ENCODE measurements at places on chromosomes 1 and 21.

- DNase-seq: no peak
Observed at GRCh38 chr1:159652506-159652905, 61.9 kb downstream of the CRP start.

DNA sequence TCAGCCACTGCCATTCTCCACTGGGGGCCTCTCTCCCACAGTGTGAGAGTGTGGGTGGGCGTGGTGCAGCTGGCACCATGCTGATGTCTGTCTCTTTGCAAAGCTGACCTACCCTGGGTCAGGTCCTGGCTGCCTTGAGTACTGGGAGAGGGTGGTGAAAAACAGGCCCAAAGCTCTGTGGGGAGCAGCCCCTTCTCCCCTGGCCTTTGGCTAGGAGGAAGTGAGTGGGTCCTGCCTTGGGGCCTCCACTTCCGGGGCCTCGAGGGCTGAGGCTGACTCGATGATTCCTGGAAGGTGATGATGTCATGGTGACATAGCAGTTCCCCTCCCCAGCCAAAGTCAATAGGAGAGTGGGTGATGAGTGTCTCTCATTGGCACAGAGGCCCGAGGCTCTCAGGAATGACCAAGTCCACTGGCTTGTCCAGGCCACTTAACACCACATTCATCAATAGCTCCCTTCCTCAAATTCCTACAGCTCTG is 53.0 kb downstream of the IER5 start:
- DNase-seq: no peak

GRCh38 chr1:168617974-168618750 is 41.8 kb downstream of the XCL1 start:
- DNase-seq: no peak

DNA sequence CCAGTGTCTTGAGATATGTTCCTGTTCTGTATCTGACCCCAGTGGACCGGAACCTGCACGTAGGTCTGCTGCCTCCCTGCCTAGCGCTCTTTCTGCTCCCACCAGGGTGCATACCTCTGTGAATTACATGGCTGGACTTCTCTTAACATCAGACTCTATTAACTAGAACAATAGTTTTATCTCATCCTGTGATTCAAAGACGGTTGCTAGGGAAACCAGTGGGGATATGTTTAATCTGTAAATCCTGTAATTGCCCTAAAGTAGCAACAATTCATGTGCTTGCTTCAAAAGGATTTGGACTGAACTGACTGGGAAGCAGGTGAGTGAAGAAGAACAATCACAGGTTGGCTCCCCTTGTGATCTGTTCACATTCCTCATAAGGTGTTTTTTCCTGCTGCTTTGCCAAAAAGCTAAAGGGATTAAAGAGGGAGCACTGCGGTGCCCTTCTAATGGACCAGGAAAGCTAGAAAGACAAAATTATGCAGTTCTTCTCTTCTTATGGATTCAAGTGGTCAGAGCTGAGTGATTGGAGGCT is 52.7 kb upstream of the DIRAS3 start:
- no peak for DNase-seq

- DNase-seq: peak; percentile 98
Observed at GRCh38 chr1:65820983-65821382, 28.3 kb downstream of the PDE4B start.

DNA sequence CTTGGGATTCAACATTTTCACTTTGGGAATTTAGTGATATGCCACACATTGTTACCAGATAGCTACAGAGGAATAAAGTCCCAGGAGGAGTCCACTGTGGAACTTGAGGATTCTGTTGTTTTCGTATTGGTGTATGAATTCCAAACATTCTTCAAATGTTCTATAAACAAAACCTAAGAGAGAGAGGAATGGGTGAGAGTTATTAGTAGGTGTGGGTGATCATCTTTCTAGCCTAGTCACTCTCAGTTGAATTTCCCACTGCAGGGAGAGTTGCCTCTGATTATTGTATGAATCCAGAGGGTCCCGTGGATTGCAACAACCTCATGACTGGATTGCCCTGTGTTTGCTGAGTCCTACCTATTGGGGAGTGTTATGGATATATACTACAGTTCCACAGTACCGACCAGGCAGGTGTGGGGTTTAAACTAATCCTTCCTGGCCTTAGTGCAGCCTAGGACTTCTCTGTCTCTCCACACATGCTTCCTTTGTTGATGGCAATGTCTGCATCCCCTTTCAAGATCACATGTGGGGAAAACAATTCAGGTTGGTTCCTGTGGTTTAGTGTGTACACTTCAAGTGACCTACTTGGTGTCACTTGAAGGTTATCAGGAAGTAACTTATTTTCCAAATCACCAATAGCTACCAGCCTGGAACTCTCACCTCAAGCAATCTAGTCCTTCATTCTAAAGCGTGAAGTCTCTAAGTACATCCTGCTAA is 91.8 kb downstream of the ADCY10 start:
- DNase-seq: no peak

- no peak for DNase-seq
Observed at GRCh38 chr1:162680419-162681121, 48.3 kb downstream of the DDR2 start.

- no peak for DNase-seq
Observed at GRCh38 chr1:91876040-91876470, 9.9 kb downstream of the TGFBR3 start.

DNA sequence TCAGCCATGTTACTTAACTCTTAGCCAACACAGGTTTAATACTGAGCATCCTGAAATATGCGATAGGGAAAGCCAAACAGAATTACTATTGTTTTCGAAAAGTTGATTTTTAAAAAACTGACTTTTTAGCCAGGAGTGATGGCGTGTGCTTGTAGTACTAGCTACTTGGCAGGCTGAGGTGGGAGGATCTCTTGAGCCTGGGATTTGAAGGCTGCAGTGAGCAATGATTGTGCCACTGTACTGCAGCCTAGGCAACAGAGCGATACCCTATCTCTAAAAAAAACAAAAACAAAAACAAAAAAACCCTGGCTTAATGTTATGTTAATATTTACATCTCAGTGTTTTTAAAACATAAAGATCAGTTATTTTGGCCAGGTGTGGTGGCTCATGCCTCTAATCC is 16.7 kb downstream of the NMNAT1 start:
- no peak for DNase-seq

DNA sequence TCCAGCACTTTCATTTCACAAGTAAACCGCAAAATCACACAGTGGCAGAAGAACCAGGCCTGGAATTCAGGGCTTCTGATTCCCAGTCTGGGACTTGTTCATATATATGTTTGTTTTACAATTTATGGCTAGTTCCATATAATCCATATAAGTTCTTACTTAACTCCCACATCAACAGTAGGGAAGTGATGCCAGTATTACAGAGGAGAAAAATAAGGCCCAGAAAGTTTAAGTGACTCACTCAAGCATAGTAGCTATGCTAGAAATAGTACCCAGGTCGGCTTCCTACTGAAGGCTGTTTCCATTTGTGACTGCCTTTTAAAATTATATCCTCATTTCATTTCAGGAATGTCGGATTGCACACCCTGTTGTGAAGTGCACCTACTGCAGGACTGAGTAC is 1.4 kb downstream of the FAM76A start:
- DNase-seq: no peak

DNA sequence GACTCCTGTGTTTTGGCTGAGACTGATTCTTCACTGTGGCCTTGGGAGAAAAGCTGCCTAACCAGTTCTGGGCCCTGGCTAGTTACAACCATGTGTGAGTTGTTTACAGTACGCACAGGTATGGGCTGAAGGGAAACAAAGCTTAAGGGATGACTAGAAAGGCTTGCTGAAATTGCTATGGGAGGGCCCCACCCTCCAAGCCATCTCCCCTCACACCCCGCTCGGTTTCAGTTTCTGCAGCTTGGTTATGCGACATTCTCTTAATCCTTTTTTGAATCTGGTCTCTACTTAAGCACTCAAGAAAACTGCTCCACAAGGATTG is 43.1 kb downstream of the PBX1 start:
- DNase-seq: no peak

DNA sequence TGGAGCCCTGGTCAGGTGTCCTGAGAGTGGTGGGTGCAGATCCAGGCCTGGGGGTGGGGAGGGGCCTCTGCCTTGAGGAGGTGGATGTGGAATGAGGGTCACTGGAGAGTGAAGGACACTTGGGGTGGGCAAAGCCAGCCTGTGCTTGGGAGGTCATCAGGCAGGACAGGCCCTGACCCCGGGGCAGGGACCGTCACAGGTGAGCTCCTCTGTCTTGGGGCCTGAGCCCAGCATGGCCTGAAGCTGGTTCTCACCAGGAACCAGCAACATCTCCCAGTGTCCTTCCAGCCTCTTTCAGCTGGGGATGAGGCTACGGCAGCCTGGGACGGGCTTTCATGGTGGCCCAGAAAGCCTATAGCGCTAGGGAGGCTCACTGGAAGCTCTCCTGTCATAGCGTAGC is 831 bp upstream of the KRTAP10-2 start:
- DNase-seq: no peak

- DNase-seq: no peak
Observed at GRCh38 chr1:1847890-1848289, 43.0 kb downstream of the GNB1 start.

DNA sequence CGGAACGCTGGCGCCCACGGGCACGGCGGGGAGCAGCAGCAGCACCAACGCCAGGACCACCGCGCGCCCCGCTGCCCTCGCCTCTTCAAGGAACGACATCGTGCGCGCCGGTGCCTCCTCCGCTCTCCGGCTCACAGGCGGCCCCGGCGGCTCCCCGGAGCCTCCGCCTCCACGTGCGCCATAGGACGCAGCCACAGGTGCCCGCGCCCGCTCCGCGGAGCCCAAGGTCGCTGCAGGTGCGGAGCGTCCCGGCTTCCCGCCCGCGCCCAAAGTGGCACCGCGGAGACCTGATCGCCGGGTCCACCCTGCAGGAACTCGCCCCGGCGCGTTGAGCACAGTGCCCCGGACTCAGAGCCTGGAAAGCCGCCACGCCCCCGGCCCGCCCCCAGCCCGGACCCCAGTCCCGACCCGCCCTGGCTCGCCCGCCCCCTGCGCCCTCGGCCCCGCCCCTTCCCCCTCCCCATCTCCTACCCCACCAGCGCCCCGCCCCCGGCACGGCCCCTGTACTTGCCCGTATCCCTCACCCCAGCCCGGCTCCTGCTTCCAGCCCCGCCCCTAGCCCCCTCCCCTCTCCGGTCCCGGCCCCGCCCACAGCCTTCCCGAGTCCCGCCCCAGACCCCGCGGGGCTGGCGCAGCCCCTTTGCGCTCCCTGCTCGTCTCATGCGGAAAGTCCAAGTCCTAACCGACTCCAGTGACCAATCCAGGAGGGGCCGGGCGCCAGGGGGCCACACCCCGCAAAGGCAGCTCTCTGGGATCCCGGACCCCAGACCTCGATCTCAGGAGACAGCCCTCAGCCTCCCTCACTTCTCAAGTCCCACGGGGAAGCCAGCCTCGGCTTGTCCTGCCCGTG is at the start of gene MEGF6:
Gene MEGF6 (minus strand): TSS at position 339 of the 850 bp plus-strand sequence. CDS start 240 bp downstream, at position 99.
- no peak for DNase-seq

All from AG09309 (cell line).